ENCODE measurements at places on chromosomes 1 and 21. TPM values are rescaled to one million over a fixed set of nuclear protein-coding genes. Genes with fewer than 3 reads are reported as not detected.

DNA sequence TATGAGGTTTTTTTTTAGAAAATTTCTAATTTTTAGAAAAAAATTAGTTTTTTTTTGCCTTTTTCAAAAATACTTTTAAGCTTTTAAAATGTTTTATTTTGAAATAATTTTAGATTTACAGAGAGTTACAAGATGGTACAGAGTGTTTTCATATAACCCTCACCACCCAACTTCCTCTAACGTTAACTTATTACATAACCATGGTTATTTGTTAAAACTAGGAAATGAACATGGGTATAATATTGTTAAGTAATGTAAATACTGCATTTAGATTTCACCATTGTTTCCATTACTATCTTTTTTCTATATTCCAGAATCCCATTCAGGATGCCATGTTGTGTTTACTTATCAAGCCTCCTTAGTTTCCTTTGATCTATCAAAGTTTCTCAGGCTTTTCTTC, 45.2 kb upstream of the ST6GALNAC3 start:
- H3K4me3 ChIP-seq = no peak overlapping the region
- H3K36me3 ChIP-seq = no peaks in the 10 kb centered on the region
- H3K4me1 ChIP-seq = no peaks in the 10 kb centered on the region
- peaks cover 3% of the 10 kb centered on the region for H3K27me3 ChIP-seq

- DNase-seq = no peak
- H3K27me3 ChIP-seq = no peaks in the 10 kb centered on the region
- peaks cover 7% of the 10 kb centered on the region for H3K36me3 ChIP-seq
- no peak overlapping the region for H3K4me3 ChIP-seq
- H3K27ac ChIP-seq = no peak overlapping the region
Observed at GRCh38 chr21:14989359-14989758, 75.4 kb downstream of the NRIP1 start.

Gene KRTAP7-1
- total RNA-seq = not detected

- no peaks in the 10 kb centered on the region for H3K4me1 ChIP-seq
- H3K36me3 ChIP-seq = no peaks in the 10 kb centered on the region
- H3K27ac ChIP-seq = no peak overlapping the region
- DNase-seq = no peak
- H3K4me3 ChIP-seq = no peak overlapping the region
- H3K27me3 ChIP-seq = peaks cover 9% of the 10 kb centered on the region
Observed at GRCh38 chr21:38848187-38848609, 42.5 kb downstream of the ETS2 start.

GRCh38 chr1:11923827-11924113, 2.5 kb downstream of the KIAA2013 start:
- no peak for DNase-seq
- peak overlapping the region; percentile 87 for H3K4me3 ChIP-seq
- peaks cover 36% of the 10 kb centered on the region for H3K36me3 ChIP-seq
- H3K4me1 ChIP-seq = peaks cover 31% of the 10 kb centered on the region
- no peaks in the 10 kb centered on the region for H3K27me3 ChIP-seq
- H3K27ac ChIP-seq = no peak overlapping the region

GRCh38 chr1:196493881-196494280, 114.4 kb downstream of the KCNT2 start:
- H3K4me1 ChIP-seq = no peaks in the 10 kb centered on the region
- H3K27me3 ChIP-seq = no peaks in the 10 kb centered on the region
- H3K27ac ChIP-seq = no peak overlapping the region
- no peak for DNase-seq
- H3K36me3 ChIP-seq = no peaks in the 10 kb centered on the region

DNA sequence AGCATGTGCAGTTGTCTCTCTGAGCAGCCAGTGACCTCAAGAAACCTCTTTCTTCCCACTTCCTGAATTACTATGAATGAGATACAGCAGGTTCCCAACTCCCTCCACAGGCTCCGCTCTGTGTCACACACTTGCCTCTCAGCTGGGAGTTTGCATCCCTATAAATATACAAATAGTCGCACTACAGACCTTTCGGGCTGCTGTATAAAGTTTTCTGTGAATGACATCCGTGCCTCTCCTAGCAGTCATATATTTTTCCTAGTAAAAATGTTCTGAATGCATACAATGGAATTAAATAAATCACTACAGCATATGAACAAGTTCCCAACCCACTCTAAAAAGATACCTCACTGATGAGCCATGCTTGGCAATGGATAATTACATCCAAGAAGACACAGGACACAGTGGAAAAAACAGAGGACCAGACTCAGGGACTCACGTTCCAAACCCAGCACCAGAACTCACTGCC, 66.8 kb downstream of the CAPZB start:
- peak overlapping the region; percentile 46 for H3K27ac ChIP-seq
- DNase-seq = no peak
- no peaks in the 10 kb centered on the region for H3K27me3 ChIP-seq
- H3K4me3 ChIP-seq = no peak overlapping the region

Gene LHX8
- total RNA-seq = not detected

DNA sequence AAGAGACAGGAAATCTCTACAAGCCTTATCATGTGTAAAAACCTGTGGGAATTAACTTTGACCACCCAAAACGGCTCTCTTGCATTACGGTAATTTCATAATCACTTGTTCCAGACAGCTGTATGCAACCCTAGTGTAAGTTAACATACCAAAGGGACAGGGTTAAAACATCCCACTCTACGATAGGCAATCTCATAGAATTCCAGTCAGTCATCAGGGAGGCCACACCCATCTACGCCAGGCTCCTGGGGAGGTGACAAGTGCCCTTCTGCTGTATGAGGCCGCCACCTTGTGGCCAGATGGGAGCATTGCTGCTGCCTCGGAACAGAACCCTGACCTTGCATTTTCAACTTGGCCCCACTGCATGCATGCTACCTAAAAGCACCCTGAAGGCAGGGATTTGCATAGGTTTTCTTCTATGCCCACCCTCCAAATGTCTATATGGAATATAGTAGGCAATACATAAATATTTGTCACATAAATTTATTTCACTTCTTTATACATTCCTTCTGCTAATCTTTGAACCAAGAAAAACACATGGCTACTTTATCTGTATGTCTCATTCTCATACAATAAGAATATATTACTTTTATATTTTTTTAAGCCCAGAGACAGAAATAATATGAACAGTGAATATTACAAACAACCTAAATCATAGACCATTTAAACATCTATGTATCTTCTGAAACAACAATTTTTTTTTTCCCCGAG, 12.6 kb downstream of the HSF2BP start:
- peak; percentile 77 for DNase-seq
- no peaks in the 10 kb centered on the region for H3K36me3 ChIP-seq
- peak overlapping the region; percentile 39 for H3K4me3 ChIP-seq

DNA sequence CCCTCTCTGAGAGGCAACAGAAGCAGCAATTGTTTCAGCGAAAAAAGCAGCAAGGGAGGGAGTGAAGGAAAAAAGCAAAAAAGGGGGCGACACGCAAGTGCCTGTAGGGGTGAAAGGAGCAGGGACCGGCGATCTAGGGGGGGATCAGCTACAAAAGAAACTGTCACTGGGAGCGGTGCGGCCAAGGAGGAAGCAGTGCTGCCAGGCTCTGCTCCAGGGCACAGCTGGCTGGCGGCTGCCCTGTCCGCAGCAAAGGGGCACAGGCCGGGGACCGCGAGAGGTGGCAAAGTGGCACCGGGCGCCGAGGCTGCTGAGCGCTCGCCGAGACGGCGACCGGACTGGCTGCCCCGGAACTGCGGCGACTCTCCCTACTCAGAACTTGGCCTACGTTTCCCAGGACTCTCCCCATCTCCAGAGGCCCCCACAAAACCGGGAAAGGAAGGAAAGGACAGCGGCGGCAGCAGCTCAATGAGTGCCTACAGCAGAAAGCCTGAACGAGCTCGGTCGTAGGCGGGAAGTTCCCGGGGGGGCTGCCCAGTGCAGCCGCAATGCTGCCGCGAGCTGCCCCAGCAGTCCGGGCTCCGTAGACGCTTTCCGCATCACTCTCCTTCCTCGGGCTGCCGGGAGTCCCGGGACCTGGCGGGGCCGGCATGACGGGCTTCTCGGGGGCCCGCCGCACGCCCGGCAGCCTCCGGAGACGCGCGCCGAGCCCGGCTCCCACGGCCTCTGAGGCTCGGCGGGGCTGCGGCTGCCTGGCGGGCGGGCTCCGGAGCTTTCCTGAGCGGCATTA, 1.0 kb upstream of the CDKN2C start:
- peak overlapping the region; percentile 98 for H3K27ac ChIP-seq
- peak; percentile 40 for DNase-seq
- H3K27me3 ChIP-seq = peaks cover 10% of the 10 kb centered on the region
- H3K36me3 ChIP-seq = peaks cover 17% of the 10 kb centered on the region
- peaks cover 45% of the 10 kb centered on the region for H3K4me1 ChIP-seq

DNA sequence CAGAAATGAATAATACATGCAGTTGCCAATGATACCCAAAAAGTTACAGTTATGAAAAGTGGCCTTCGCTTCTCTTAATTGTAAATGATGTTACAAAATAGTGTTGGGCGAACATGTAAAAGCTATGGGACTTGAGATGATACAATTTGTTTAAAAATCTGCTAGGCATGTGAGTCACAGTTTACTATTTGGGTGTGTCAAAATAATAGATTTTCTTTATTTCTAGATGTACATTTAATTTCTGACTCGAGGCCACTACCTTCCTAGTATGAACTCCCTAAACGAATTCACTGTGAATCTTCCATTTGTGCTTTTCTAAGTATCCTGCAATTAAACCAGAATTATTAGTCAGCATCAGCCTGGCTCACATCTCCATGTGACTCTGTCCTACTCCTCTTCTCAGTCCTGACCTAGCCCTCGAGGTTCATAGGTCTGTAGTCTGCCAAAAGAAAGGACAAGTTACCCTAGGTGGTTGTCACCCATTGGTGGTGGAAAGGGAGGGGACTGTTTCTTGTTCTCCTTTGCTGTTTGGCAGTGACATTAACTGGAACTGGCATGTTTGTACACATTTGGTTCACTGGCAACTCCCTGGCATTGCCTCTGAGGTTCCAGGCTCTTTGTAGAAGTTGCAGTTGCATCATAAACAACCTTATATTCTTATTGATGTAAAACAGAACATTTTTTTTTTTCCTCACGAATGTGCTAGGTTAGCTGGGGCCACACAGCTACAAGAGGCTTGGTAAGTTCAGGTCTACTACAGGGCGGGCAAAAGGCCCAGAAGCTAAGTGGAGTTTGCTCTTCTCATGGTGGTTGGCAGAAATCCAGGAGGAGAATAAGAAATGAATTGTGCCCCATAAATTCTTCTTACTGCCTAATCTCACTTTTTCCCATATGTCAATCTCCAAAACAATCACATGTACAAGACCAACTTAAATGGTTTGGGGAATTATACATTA, 746.5 kb upstream of the ADAMTS5 start:
- H3K4me1 ChIP-seq = no peaks in the 10 kb centered on the region
- H3K36me3 ChIP-seq = no peaks in the 10 kb centered on the region
- H3K4me3 ChIP-seq = no peak overlapping the region
- DNase-seq = no peak
- no peak overlapping the region for H3K27ac ChIP-seq

GRCh38 chr21:26055841-26056264, 114.7 kb downstream of the APP start:
- no peak overlapping the region for H3K4me3 ChIP-seq
- H3K27ac ChIP-seq = no peak overlapping the region
- peaks cover 1% of the 10 kb centered on the region for H3K36me3 ChIP-seq
- no peak for DNase-seq
- no peaks in the 10 kb centered on the region for H3K27me3 ChIP-seq

Gene PCSK9
- not detected for total RNA-seq

DNA sequence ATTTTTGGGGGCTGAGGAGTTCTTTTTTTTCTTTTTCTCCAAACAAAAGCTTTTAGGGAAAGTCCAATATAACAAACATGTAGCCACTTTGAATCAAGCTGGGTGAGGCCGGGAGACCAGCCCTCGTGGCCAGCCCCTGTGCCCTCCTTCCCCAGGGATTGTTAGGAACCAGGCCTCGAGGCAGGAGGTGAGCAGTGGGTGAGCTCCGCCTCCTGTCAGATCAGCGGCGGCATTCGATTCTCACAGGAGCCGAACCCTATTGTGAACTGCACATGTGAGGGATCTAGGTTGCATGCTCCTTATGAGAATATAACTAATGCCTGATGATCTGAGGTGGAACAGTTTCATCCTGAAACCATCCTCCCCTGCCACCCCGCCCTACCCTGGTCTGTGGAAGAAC, 41.8 kb upstream of the TTC22 start:
- DNase-seq = no peak
- no peaks in the 10 kb centered on the region for H3K27me3 ChIP-seq
- peaks cover 9% of the 10 kb centered on the region for H3K36me3 ChIP-seq
- no peak overlapping the region for H3K27ac ChIP-seq
- H3K4me1 ChIP-seq = no peaks in the 10 kb centered on the region

Gene CD52
- 411 TPM for total RNA-seq

Gene MAP7D1
- total RNA-seq = 169 TPM

DNA sequence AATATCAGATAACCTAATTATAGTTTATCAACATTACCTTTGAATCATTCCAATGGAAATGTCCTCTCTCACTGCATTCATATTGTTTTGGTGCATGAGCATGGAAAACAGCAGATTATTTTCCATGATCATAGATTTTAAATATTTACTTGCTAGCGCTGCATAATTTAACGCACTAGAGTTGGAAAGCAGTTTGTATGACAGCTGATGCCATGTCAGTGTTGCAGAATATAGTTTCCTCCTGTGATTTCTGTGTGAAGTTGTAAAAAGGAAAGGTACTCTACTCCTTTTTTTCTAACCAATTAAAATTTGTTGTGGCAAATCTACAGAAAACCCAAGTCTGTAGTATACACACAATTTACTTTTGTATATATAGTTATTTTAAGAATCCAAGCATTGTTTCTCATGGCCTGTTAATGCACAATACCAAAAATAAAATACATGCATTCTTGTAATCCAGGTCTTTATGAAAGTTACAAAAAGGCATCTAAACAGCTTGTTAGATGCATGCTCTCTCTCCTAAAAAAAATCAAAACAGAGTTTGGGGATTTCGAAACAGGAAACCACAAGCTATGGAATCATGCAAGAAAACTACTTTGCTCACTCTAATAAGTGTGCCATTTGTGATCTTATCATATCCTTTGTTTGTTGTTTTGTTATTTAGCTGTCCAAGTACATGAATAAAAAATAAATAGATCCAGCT, 1.9 kb upstream of the ATG4C start:
- H3K27ac ChIP-seq = no peak overlapping the region
- H3K4me3 ChIP-seq = no peak overlapping the region
- H3K4me1 ChIP-seq = peaks cover 5% of the 10 kb centered on the region
- no peak for DNase-seq
- H3K27me3 ChIP-seq = peaks cover 11% of the 10 kb centered on the region

Gene PLA2G2D
- not detected for total RNA-seq

Gene LAX1
- 15.2 TPM for total RNA-seq

Gene LIN28A
- total RNA-seq = not detected

Gene SPRR2F
- total RNA-seq = not detected

Gene KRTAP19-1
- total RNA-seq = not detected

All from activated T-helper 1 cell treated with anti-CD3 and anti-CD28 coated beads, Interleukin-12 subunit alpha, Interleukin-12 subunit beta, Interleukin-2, Interleukin-4 antibody, amounts not matched to agents 30 ng/mL and 10 ng/mL and 1 ng/mL, durations not matched to agents 14 hours and 24 hours and 36 hours (primary cell).